Breast epithelium (tissue), 4 donors: ENCODE measurements at places on chromosomes 2 and 18. TPM values are rescaled to one million over a fixed set of nuclear protein-coding genes. Genes with fewer than 3 reads are reported as not detected.

Gene RIT2
- total RNA-seq = not detected

Gene PRPF40A
- total RNA-seq = 107 TPM

DNA sequence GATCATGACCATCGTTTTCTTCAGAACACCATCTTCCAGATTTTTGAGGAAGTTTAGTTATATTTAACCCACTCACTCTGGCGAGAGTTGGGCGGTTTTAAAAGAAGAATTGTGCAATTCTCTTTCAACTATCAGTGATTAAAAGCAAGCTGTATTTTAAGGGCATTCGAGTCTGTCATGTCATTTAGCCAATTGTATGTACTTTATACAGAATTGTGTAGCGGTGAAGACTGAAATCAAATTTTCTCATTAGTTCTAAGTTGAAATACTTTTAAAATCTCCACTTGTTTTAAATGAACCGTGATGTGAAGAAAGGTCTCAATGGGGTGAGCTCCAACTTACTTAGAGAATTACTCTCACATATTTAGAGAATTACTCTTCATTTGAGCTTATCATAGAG lies 214.6 kb upstream of the DTNA start:
- H3K27me3 ChIP-seq = no peaks in the 10 kb centered on the region
- no peak for DNase-seq
- H3K36me3 ChIP-seq = no peaks in the 10 kb centered on the region
- H3K4me3 ChIP-seq = no peak overlapping the region
- no peaks in the 10 kb centered on the region for H3K4me1 ChIP-seq
- H3K27ac ChIP-seq = no peak overlapping the region

GRCh38 chr18:62460851-62461300 lies 61.9 kb upstream of the ZCCHC2 start:
- no peak overlapping the region for H3K4me3 ChIP-seq
- no peaks in the 10 kb centered on the region for H3K4me1 ChIP-seq
- H3K27me3 ChIP-seq = no peaks in the 10 kb centered on the region
- H3K36me3 ChIP-seq = no peaks in the 10 kb centered on the region
- H3K27ac ChIP-seq = no peak overlapping the region
- DNase-seq = no peak

GRCh38 chr2:98102878-98103277 lies 15.9 kb downstream of the VWA3B start:
- no peaks in the 10 kb centered on the region for H3K4me1 ChIP-seq
- no peaks in the 10 kb centered on the region for H3K27me3 ChIP-seq
- H3K27ac ChIP-seq = no peak overlapping the region
- no peak for DNase-seq
- H3K36me3 ChIP-seq = no peaks in the 10 kb centered on the region
- H3K4me3 ChIP-seq = no peak overlapping the region
